Liver (tissue), 10 donors: ENCODE measurements at places on chromosomes 1 and 21.
A peak's percentile ranks its signal among the peaks of the same experiment; 100 is the strongest.

DNA sequence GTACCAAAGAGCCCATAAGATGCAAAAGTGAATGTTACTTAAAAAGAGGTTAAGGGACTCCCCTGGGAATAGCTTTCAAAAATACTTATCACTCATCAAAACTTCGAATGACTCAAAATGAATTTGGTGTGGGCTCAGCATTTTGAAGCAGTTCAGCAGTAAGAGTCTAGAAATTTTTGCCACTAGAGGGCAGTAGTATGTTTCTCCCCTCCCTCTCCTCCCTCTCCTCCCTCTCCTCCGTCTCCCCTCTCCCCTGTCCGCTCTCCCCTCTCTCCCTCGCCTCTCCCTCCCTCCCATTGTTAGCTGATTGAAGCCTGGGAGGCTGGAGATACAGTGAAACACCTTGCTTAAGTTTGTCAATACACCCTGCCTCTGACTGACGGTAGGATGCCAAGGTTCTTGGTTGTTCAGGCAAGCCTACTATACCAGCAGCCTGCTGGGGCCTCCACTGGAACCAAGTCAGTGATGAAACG lies 70.8 kb upstream of the TENT5C start:
- peak; percentile 44 for DNase-seq

DNA sequence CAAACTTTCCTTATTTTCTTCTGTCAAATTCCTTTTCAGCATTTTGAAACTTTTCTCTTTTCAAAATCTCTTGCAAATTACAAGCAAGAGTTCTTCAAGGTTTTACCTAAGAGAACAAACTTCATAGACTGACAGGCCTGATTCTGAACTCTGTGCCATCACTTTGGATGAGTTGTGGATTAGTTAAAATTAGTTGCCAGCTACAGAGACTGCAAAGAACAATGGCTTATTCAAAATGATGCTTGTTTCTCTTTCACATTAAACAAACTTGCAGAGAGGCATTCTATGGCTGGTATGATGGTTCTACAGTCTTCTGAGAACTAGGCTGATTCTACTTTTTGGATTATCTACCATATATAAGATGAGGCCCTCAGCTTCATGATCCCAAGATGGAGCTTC lies 3.8 kb downstream of the LRRC8B start:
- no peak for DNase-seq

DNA sequence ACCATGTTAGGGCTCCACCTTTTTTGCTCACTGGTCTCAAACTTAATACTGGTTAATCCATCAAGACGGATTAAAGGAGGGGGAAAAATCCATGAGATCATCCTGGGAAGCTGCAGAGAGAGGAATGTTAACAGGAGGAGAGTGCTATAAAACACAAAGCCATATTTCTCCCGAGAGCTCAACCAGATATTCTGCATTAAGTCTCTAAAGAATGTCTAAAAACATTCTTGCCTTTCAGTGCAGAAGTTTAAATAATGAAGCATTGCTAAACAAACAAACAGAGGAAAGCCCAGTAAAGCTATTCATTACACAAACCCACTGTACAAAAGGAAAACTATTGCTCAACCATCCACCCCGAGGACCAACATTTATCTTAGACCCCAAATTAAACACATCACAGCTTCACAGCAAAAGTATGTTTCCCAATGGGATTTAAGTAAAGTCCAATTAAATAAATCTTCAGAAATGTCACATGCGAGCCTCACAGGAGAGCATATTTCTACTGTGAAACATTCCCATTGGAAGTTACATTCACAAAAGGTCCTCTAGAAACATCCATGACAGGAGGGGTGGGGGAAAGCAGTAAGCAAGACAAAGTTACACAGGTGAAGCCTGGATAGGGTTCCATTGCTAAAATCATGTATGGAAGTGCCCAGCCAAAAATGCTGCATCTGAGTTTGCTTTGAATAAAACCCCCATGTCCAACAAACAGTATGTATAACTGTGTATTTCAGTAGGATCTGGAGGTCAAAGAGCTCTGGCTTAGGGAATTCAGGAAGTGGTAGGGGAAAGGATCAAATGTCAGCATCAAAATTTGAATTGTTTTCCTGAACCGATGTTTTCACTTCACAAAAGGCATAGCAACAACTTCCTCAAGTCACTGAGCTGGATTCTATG lies 23.3 kb downstream of the DUSP10 start:
- no peak for DNase-seq

DNA sequence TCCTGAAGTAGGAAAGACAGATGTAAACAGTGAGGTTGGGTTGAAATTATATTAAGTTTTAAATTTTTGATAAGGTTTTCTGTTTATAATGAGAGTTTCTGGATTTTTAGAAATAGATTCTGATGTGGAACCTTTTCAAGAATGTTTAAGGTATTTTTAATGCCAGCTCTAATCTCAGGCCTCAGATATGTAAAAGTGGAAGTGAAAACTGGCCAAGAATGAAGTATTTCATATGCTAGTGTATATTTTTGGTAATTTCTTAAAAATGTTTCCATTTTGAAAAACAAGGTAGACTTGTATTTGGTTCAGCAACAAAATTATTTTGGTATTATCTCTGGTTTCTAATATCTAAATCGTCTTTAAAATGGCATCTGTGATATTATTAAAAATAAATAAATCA lies 14.4 kb downstream of the IFNAR1 start:
- DNase-seq: no peak

DNA sequence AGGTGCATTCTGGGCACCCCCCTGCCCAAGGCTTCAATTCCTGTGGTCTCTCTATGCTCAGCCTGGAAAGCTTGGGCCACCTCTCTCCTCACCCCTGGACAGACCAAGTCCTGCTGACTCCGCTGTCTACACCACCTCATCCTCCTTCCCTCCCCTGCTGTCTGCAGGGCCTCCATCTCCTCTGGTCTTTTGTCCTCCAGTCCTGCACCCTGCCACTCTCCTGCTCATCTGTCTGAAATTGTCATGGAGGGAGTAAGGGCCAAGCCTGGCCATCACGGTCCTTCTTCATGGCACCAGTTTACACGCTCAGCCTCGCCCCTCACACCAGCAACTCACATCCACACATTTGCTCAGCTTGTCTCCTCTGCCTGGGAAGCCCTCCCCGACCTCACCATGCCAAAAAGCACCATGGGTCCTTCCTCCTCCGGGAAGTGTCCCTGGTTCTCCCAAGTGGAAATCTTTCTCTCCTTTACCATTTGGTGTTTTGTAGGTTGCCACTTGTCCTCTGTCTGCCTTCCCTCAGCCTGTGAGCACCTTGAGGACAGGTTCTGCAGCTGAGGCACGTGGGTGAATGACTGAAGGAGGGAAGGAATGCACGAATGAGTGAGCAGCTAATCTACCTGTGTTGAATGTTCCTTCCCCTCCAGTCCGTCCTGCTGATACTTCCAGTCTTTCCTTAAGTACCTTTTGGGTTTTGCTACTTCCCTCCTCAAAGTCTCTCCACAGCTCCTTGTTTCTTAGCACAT lies 2.1 kb upstream of the SLC2A1 start:
- DNase-seq: peak; percentile 45

DNA sequence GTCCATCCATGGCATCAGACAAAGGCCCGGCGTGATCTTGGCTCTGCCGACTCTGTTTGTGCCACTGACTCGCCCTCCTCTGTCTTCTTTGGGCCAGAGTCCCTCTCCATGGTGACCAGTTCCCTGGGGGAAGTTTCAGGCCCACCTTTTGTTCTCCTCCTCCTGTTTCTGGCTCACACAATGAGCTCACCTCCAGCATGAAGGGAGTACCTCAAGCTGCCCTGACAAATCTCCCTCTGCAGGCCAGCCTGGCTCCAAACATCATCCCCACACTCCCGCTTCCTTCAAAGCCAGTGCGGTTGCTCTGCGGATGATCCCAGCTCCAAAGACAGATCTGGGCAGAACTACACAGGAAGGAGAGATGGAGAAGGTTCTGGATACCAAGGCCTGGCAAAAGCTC lies 576.6 kb downstream of the NPHP4 start:
- no peak for DNase-seq

- no peak for DNase-seq
Measured at GRCh38 chr21:36968976-36969375, 2.5 kb upstream of the HLCS start.

DNA sequence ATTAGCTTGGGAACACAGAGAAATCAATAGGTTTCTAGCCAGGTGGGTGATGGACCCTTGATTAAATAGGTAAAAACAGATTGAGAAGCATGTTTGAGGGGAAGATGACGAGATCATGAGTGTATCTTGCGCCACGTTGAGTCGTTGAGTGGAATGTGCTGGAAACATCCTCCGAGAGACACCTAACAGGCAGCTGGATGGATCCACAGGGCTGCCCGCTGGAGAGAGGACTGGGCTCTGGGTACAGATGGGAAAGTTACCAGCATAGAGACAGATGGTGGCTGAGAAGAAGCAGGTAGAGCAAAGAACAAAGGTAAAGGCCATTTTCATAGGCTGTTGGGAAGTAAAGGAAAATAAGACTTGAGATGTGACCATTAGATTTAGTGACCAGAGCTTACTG lies 15.6 kb downstream of the BATF3 start:
- DNase-seq: no peak

DNA sequence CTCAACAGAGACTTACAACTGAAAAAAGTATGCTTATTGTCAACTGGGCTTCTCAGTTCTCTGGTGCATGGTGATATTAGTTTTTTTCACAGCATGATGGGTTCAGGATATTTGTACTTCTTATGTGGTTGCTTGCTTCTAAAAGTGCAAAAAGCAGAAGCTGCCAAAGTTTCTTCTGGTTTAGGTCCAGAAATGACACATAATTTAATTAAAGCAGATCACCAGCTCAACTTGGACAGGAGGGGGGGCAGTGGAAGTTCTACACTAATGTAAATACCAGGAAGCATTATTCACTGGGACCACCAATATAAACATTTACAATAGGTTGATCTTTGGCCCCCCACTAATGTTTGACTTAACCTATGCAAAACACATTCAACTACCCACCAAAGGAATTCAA lies 354.8 kb upstream of the BRINP3 start:
- no peak for DNase-seq
